GM18507 (cell line): ENCODE measurements at places on chromosomes 4 and X.

- no peak for DNase-seq
Measured at GRCh38 chrX:118823263-118824172, at the start of gene ZCCHC12. Gene ZCCHC12, plus strand, starts transcription at chrX:118823824. Its CDS starts 1,421 bp downstream, at chrX:118825245.

DNA sequence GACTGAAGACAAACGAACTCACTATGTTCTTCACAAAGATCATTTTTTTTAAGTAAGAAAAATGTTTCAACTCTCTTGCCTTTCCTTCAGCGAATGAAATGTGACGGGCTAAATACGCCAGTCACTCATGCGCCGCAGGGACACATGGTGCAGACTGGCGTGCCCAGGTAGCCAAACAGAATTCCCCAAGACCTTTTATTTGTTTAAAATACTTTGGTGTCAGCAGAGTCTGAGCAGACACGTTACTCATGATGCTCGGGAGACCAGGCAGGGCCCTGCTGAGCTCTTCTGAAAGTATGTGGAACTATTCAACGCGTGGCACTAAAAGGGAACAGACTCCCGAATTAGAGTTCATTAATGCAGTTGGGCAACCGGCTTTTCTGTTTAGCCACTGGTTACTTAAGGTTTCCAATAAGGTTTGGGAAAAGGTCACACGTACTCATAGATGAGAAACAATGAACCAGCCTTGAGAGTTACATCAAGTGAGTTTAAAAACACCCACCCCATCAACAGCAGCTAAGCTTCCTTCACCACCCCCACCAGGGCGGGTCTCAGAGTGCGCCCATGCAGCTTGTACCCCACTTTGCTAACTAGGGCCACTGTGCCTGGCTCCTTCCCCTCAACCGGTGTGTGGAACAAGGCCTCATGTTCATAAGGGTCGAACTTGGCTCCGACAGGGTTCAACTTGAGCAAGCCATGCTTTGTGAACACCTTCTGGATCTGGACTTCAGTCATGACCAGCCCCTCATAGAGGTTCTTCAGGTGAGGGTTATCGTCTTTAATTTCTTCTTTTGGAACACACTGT lies 7.3 kb downstream of the GRPEL1 start:
- DNase-seq, result no peak

GRCh38 chrX:13911586-13911985 lies 94.7 kb upstream of the GPM6B start:
- no peak for DNase-seq

DNA sequence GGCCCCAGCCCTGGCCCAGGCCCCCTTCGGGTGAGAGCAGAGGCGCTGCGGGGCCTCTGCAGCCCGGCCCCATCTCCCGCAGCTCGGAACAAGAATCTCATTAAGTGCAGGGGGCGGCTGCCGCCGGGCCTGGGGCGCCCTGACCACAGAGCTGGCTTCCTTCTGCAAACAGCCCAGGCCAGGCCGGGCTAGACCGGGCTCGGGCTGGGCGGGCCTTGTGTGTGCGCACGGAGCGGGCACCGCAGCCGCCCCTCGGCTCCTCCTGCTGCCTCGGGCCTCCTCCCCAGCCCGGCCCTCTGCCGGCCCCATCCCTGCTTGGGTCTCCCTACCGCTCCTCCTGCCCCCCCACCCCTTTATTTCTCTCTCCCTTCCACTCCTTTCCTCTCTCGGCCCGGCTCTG lies 83.3 kb downstream of the EFNB1 start:
- no peak for DNase-seq

- DNase-seq, result no peak
Measured at GRCh38 chrX:110178179-110178865, 139.6 kb downstream of the AMMECR1 start.

DNA sequence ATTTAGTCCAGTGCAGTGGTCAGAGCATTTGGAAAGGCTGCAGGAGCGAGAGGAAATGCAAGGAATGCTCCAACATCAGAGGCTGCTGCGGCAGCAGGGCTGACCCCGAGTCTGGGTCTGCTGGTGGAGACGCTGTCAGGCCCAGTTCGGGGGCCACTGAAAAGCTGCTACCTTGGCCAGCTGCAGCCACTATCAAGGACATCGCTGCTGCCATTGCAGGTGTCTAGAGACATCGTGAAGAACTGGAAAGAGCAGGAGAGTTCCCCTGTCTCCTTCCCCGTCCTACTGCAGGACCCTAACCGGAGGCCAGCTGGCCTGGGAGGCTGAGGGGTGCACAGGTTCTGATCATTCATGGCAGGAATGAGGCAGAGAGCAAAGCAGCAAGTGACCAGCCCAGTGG lies 29.5 kb upstream of the GPR78 start:
- no peak for DNase-seq

GRCh38 chr4:3074846-3075651 lies 568 bp downstream of the HTT start:
- no peak for DNase-seq

- DNase-seq, result no peak
Measured at GRCh38 chr4:80206521-80207171, 9.3 kb downstream of the PRDM8 start.

DNA sequence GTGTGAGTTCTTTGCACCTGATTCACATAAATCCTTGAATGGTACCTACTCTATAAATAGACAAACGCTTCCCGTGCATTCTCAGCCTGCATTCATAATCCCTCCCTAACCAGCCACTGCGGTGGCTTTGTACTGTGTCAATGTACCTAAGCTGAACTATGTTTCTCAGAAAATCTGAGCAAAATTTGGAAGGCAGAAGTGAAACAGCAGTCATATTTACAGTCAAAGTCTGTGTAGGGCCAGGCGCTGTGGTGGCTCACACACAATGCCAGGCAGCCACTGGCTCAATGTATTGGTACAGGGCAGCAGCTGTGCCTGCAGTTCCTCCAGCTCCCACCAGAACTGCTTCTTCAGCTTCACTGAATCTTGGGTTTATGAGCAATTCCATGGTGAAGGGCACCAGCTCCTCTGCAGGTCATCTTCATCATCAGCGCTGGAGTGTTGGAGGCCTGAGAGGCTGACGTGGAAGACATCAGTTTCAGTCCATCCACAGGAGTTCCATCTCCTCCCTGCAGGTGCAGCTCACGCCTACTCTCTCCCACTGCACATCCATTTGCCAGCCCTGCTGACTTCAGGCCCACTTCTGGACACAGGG lies 32.3 kb upstream of the IRF2 start:
- no peak for DNase-seq

GRCh38 chr4:159071178-159071968 lies 31.5 kb upstream of the RAPGEF2 start:
- no peak for DNase-seq

DNA sequence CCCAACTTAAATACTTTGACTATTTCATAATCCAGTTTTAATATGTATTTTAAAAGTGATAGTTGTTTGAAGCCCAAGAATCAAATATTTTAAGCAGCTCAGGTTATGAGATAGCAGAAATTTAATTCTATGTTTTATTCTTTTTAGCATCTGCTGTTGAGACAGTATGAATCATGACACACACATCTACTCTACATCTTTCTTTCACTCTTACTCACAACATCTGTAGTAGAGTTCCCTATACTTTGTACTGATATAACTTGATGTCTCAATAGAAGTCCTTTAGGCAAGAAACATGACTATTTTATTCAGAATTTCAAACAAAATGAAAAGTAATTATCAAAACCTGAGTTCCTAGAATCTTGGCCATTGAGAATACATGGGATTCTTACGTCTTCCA lies 187.9 kb upstream of the GNPDA2 start:
- no peak for DNase-seq

GRCh38 chr4:142818476-142818875 lies 27.6 kb downstream of the INPP4B start:
- DNase-seq, result no peak

DNA sequence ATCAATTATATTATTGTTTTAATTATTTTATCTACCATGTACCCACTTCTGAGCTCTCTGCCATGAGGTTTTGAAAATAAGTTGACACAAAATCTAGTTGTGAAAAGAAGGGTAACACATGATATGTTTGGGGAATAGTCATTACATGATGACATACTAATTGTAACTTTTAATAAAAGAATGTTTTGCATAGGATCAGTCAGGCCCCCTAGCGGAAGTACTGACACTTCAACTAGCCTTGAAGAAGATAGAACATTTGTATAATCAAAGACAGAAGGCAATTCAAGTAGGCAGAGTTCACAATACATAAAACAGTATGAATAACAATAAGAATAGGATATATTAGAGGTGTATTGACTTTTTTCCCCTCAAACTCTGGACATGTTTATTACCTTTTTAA lies 1191.0 kb upstream of the AGA start:
- DNase-seq, result no peak

DNA sequence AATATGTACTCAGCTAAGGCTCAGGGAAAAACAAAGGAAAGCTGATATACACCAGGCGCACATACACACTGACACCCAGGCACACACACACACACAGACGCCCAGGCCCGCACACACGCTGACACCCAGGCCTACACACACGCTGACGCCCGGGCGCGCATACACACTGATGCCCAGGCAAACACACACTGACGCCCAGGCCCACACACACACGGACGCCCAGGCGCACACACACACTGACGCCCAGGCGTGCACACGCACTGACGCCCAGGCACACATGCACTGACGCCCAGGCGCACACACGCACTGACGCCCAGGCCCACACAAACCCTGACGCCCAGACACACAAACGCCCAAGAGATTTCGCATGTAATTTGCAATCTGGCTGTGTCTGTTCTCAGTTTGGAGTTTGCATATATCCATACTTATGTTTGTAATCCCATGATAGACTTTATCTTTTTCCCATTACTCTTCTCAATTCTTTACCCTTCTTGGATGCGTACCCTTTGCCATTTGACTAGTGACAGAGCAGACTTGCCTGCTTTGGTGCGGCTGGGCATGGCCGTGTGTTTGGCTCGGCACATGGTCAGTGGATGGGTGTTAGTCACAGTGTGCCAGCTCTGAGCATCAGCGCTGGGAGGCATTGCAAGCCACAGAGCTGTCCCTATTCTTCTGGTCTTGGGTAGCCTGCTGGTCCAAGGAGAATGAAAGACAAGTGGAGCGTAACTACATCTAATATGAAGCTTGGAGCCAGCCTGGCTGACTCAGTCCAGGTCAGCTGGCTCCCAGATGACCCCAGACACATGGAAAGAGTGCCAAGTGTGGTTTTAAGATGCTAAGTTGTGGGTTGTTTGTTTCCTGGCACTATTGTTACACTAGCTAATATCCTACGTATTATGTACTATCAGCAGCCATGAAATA lies 632.4 kb upstream of the ZFP42 start:
- no peak for DNase-seq

DNA sequence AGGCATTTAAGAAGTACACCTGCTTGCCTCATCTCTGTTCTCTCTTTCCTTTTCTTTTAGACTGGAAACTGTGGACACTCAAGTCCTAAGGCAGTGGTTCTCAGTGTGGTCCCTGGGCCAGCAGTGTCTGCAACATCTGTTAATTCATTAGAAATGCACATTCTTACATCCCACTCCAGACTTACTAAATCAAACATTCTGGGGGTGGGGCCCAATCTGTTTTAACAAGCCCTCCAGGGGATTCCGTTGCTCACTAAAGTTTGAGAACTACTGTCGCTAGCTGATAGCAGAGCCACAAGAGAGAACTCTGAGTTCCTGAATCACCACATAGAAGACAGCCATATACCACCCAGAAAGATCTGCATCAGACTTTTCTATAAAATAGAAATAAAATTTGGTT lies 430.6 kb downstream of the BCOR start:
- DNase-seq, result no peak

- no peak for DNase-seq
Measured at GRCh38 chr4:2292646-2293108, 30.8 kb upstream of the MXD4 start.

- no peak for DNase-seq
Measured at GRCh38 chr4:26365537-26366150, 44.8 kb downstream of the RBPJ start.

GRCh38 chr4:157127571-157127970 lies 51.6 kb downstream of the GLRB start:
- no peak for DNase-seq

DNA sequence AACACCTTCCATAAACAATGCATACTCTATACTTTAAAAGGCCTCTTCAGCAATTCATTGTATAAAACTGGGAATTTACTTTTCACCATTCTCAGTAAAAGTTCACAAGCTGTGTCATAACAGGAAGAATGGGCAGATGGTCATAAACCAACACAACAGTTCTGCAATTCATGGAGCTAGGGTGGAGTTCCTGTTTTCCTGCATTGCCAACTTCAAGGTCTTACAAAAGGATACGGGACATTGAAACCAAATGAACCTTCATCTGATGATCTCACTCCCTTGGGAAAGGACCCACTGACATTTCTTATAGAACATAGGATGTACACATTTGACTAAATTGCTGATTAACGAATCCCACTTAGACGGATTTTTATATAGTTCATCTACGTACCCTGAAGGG lies 4.1 kb downstream of the KDR start:
- DNase-seq, result no peak
